ENCODE measurements at places on chromosomes 12 and 14. TPM values are rescaled to one million over a fixed set of nuclear protein-coding genes. Genes with fewer than 3 reads are reported as not detected.

The KRT72 gene
- not detected for total RNA-seq

The SELPLG gene
- total RNA-seq, result not detected

The FNTB gene
- total RNA-seq, result 8.1 TPM

The SOAT2 gene
- total RNA-seq, result not detected

The BCL11B gene
- 5.1 TPM for total RNA-seq

The KCNH5 gene
- under 0.01 TPM for total RNA-seq

The CYP27B1 gene
- total RNA-seq, result 3.2 TPM

The GZMB gene
- 0.21 TPM for total RNA-seq

The TSHR gene
- total RNA-seq, result not detected

The TBC1D30 gene
- total RNA-seq, result 4.0 TPM

The RTL1 gene
- not detected for total RNA-seq
